ENCODE measurements at places on chromosomes 2 and 18. TPM values are rescaled to one million over a fixed set of nuclear protein-coding genes. Genes with fewer than 3 reads are reported as not detected.

Gene PAIP2B
- total RNA-seq = 1.5 TPM

Gene OR6B2
- not detected for total RNA-seq

Gene SPDYA
- total RNA-seq = 0.88 TPM

Gene HMSD
- not detected for total RNA-seq

Gene CD226
- 0.77 TPM for total RNA-seq

Gene PSD4
- total RNA-seq = 0.63 TPM

Gene AGXT
- total RNA-seq = not detected

Gene MC4R
- not detected for total RNA-seq

Gene MTA3
- total RNA-seq = 40.3 TPM

Gene RBM43
- total RNA-seq = 4.9 TPM

Gene DSC1
- total RNA-seq = not detected

Gene PROC
- not detected for total RNA-seq

Gene TMEM37
- not detected for total RNA-seq

Gene GAL3ST2
- total RNA-seq = not detected

Gene RALB
- 31.5 TPM for total RNA-seq

Gene NEUROD1
- total RNA-seq = not detected

Gene GPR35
- not detected for total RNA-seq

Gene MRPS9
- 29.1 TPM for total RNA-seq

Gene MARCHF4
- total RNA-seq = not detected

Gene LRRTM4
- not detected for total RNA-seq

Gene ERMN
- not detected for total RNA-seq

Gene KRTCAP3
- total RNA-seq = not detected

Gene TM4SF20
- total RNA-seq = not detected

Gene SH2D6
- total RNA-seq = 0.66 TPM

Gene IL36RN
- not detected for total RNA-seq

Gene DOK6
- total RNA-seq = 2.4 TPM

Gene HOXD13
- total RNA-seq = 10.3 TPM

Gene EVX2
- not detected for total RNA-seq

Gene CTLA4
- 1.8 TPM for total RNA-seq

Gene SAG
- not detected for total RNA-seq

Gene MFF
- 126 TPM for total RNA-seq

Gene HAAO
- not detected for total RNA-seq

Gene ADAM23
- 7.6 TPM for total RNA-seq

Gene COMMD1
- total RNA-seq = 54.1 TPM

Gene ALPI
- not detected for total RNA-seq

Gene PSME4
- total RNA-seq = 40.4 TPM

Gene ARHGAP15
- total RNA-seq = 0.71 TPM

Gene LRRC30
- not detected for total RNA-seq

Gene RTP5
- not detected for total RNA-seq

Gene ASAP2
- 16.1 TPM for total RNA-seq
